Cerebellum (tissue), 4 donors: ENCODE measurements at places on chromosomes 12 and 14.

DNA sequence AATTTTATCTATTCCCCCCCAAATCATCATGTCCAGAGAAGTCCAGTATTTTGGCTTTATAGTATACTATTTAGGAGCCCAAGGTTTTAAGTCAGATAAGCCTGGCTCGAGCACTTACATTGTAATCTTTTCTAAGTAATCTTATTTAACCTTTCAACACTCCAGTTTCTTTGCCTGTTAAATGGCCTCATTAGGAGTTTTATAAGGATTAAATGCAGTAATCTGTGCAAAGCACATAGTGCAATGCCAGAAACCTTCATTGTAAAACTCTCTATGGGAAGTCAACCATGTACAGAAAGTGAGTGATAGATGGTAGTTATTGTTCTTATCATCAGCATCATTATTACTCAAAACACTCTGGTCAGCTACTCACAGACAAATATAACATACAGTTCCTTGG, 1330.4 kb downstream of the SLC16A7 start:
- DNase-seq, result no peak

- DNase-seq, result no peak
These were observed 66.0 kb upstream of the CPSF6 start for GRCh38 chr12:69173368-69173767.

- DNase-seq, result peak; percentile 87
These were observed 21.2 kb downstream of the DEGS2 start for GRCh38 chr14:100138082-100138787.

GRCh38 chr12:65526311-65526710, 247.8 kb downstream of the MSRB3 start:
- DNase-seq, result no peak

GRCh38 chr12:50072198-50072907, 12.8 kb upstream of the SMARCD1 start:
- no peak for DNase-seq

GRCh38 chr12:121391619-121392324, 8.1 kb upstream of the RNF34 start:
- DNase-seq, result no peak

DNA sequence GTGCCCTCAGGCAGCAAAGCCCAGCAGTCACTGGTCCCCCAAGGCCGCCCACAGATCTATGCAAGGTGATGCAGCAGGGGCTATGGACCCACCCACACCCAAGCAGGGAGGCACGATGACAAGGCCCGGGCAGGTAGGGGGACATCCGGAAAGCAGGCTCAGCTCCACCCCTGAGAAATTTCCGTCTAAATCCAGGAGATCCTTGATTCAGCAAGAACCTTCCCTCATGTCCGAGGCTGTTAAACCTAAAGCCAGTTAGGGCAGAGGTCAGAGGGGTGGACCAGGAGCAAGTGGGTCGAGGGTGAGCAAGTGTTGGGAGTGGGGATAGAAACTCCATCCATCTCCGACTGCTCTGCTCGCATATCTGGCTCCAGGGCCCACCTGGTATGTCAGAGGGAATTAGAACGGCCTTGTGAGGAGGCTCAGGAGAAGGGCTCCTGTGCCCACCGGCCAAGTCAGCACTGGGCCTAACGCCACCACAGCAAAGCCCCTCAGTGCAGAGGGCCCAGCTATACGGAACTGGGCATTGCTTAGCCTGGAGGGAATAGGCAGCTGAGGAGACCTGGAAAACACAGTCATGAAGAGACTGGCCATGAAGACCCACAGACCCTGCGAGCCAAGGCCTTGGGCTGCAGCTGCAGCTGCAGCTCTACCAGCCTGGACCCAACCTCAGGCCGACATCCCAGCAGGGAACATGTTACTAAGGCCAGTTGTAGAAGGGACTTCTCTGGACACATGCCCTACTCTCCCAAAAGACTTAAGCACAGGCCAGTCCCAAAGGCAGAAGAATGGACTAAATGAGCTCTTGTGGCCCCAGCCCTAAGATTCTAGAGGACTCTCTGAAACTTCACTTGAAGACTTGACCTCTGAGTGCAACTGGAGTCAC, 34.3 kb downstream of the DAD1 start:
- no peak for DNase-seq

- DNase-seq, result no peak
These were observed 18.2 kb downstream of the CEP128 start for GRCh38 chr14:80923368-80923767.

GRCh38 chr14:65937079-65937959, 524.8 kb downstream of the FUT8 start:
- no peak for DNase-seq

GRCh38 chr14:100288382-100289185, 17.7 kb downstream of the SLC25A29 start:
- no peak for DNase-seq

GRCh38 chr12:98645572-98646067, 530 bp downstream of the APAF1 start:
- DNase-seq, result peak; percentile 32

DNA sequence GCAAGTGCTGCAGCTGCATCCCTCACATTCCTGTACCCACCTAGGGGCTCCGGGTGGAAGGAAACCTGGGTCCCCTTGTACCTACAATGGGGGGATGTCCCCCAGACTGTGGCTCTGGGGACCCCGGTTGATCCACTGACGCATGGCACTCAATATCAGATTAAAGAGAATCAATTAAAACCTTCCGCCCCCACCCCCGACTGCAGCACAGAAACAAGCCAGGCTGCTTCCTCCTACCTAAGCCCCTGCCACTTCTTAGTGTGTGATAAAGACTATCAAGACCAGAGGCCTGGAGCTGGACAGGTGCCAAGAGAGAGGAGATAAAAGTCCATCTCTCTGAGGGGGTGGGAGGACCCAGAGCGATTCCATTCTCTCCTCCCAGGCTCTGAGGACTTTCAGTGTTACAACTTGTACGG, 28.2 kb upstream of the RPLP0 start:
- DNase-seq, result no peak

- DNase-seq, result no peak
These were observed 50.7 kb downstream of the TSPAN9 start for GRCh38 chr12:3127832-3128231.

GRCh38 chr12:57518920-57519795, 1.2 kb downstream of the DDIT3 start:
- no peak for DNase-seq

DNA sequence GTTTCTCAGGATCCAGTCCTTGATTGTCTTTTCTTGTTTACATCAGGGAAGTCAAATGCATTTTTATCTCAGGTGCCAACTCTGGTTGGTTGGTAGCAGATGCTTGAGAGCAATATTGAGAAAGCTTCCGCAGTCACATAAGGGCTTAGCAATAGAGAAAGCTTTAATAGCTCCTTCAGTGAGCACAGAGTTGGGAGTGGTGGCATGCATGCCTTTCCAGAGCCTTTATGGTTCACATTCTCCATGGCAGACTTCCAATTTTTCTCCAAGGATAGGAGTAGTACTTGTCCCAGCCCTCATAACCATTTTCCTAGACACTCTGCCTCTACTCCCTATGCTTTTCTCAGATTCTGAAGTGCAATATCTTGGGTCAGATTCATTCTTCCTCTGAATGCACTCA, 280.4 kb downstream of the AEBP2 start:
- DNase-seq, result no peak
